ENCODE measurements at places on chromosomes 5 and 9. TPM values are rescaled to one million over a fixed set of nuclear protein-coding genes. Genes with fewer than 3 reads are reported as not detected.

DNA sequence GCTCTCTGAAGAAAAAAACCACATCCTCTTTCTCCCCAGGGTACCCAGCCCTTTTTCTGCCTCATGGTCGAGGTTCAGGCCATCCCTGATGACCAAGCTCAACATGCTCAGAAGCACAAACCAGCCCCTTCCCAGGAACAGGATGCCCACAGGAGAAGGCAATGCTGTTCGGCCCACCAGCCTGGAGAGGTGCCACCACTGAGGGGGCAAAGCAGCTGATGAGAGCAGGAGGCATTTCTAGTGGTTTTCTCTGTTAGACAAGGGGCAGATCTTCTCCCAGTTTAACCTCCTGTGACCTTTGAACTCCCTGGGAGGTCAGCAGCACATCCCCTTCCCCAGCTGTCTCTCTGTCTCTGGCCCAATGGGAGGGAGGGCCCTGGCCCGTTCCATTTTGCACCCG is 73.0 kb downstream of the PAX5 start:
- no peaks in the 10 kb centered on the region for H3K4me1 ChIP-seq
- H3K4me3 ChIP-seq: no peak overlapping the region
- H3K36me3 ChIP-seq: no peaks in the 10 kb centered on the region
- peaks cover 39% of the 10 kb centered on the region for H3K27me3 ChIP-seq

GRCh38 chr5:62132276-62132675 is 173.7 kb upstream of the KIF2A start:
- no peaks in the 10 kb centered on the region for H3K27me3 ChIP-seq
- H3K36me3 ChIP-seq: no peaks in the 10 kb centered on the region
- H3K4me3 ChIP-seq: no peak overlapping the region
- H3K4me1 ChIP-seq: no peaks in the 10 kb centered on the region

DNA sequence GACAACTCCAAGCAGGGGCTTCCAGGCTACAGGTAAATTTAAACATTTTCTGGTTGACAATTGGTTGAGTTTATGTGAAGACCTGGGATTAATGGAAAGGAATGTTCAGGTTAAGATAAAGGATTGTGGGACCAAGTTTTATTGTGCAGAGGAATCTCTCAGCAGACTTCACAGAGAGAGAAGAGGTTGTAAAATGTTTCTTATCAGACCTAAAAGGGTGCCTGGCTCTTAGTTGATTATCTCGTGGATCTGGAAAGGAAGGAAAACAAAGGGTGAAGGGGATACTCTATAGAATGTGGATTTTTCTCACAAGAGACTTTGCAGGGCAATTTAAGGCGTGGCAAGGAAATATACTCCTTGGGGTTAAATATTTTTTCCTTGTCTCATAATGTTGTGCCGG is 96.5 kb upstream of the RASGRF2 start:
- H3K4me3 ChIP-seq: no peak overlapping the region
- peaks cover 28% of the 10 kb centered on the region for H3K4me1 ChIP-seq
- H3K27ac ChIP-seq: no peak overlapping the region
- DNase-seq: no peak
- peaks cover 36% of the 10 kb centered on the region for H3K36me3 ChIP-seq

RUSC2 gene
- 2.4 TPM for total RNA-seq

GHR gene
- total RNA-seq: not detected
